ELF-1 (cell line): ENCODE measurements at places on chromosomes 7 and 10.
A peak's percentile ranks its signal among the peaks of the same experiment; 100 is the strongest.

GRCh38 chr10:50447691-50448090 is 176.1 kb downstream of the SGMS1 start:
- DNase-seq = no peak

GRCh38 chr10:118939211-118940007 is 90.1 kb upstream of the NANOS1 start:
- no peak for DNase-seq

GRCh38 chr7:90821961-90822620 is 226.0 kb downstream of the CDK14 start:
- DNase-seq = no peak

- DNase-seq = no peak
These were observed 34.2 kb upstream of the LEP start for GRCh38 chr7:128206747-128207500.

- DNase-seq = no peak
These were observed 55.3 kb upstream of the SDK1 start for GRCh38 chr7:3245721-3246120.

GRCh38 chr10:73357166-73357565 is 1.5 kb downstream of the CFAP70 start:
- DNase-seq = no peak

GRCh38 chr7:3922175-3922635 is 621.2 kb downstream of the SDK1 start:
- DNase-seq = peak; percentile 86

DNA sequence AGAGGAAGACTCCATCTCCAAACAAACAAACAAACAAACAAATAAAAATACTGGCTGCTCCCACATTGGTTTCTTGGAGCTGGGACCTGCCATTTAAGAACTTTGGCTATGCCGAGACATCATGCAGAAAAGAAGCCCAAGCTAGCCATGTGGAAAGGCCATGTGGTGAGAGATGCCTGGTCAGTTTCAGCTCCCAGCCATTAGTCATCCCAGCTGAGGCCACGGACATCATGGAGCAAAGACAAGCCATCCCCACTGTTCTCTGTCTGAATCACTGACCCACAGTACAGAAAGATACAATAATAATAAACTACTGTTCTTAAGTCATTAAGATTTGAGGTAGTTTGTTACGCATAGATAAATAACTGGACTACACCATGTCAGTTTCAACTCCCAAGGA is 70.0 kb upstream of the PCBD1 start:
- no peak for DNase-seq

- no peak for DNase-seq
These were observed 85.2 kb downstream of the CHST15 start for GRCh38 chr10:124008187-124008586.

DNA sequence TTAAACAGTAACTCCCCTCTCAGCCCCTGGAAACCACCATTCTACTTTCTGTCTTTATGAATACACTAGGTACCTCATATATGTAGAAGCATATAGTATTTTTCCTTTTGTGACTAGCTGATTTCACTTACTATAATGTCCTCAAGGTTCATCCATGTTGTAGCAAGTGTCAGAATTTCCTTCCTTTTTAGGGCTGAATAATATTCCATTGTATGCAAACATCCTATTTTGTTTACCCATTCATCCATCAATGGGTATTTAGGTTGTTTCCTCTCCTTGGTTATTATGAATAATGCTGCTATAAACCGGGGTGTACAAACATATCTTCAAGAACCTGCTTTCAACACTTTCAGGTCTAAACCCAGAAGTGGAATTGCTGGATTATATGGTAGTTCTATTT is 125.3 kb downstream of the SGMS1 start:
- no peak for DNase-seq
